ENCODE measurements at places on chromosomes 11 and 22. TPM values are rescaled to one million over a fixed set of nuclear protein-coding genes. Genes with fewer than 3 reads are reported as not detected.

GRCh38 chr11:2781408-2782274 lies 81.8 kb upstream of the KCNQ1OT1 start:
- DNase-seq = no peak

DNA sequence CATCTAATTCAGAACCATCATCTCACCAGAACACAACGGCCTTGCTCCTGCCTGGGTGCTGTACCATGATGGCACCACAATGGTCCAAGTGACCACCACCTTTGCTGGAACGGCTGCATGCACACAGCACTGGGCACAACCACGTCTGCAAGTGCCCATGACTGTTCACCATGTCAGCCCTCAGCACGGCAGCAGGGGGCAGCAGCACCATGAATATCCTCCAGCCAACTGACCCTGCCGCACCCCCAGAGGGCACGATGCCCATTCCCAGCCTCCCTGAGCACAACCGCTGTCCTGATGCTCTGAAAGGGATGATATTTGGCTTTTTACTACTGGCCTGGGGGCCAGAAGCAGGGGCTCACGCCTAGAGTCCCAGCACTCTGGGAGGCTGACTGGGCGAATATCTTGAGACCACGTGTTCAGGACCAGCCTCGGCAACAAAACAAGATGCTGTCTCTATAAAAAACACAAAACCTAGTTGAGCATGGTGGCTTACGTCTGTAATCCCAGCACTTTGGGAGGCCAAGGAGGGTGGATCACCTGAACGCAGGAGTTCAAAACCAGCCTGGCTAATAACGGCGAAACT lies 25.7 kb downstream of the DRD4 start:
- DNase-seq = peak; percentile 54

DNA sequence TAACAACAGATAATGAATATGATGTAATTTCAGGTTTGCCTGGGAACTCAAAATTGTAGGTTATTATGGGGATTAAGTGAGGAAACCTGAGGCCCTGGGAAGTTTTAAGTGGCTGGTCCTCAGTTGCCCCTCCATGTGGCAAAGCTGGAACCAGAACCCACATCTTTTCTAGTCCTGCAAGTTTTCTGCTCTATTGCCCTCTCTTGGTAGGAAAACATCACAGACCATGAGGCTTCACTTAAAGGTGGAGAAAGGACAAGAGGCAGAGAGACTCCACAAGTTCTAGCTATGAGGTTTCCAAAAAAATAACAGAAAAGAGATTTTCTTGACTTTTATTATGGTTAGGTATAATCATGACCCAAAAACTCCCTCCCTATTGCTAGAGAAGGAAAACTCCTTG lies 115.5 kb upstream of the DDI1 start:
- DNase-seq = no peak

DNA sequence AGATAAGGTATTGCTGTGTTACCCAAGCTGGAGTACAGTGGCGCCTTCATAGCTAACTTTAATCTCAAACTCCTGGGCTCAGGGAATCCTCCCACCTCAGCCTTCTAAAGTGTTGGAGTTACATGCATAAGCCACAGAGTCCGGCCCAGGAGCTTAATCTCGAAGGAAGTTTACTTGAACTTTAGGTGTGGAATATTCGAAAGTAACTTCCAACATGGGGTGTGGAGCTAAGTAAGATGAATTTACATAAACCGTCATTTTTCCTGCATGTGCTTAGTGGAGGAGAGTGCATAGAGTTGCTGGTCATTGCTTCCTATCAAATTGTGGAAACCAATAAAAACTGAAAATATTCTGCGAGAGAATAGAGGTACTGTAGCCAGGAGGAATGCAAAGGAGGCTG lies 1.5 kb downstream of the ATG13 start:
- DNase-seq = no peak

DNA sequence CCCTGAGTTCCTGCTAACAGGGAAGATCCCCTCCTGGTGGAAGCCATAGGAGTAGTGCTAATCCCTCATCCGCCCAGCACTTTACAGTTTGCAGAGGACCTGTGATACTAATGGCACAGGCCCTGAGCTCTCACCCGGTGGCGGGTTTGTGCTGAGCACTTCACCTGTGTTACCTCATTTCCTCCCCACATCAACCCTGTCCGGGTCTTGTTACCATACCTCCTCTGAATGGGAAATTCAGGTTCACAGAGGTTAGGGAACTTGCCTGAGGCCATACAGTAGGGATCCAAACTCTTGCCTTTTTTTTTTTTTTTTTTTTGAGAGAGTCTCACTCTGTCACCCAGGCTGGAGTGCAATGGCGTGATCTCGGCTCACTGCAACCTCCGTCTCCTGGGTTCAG lies 25.2 kb downstream of the CAPN1 start:
- no peak for DNase-seq

- DNase-seq = no peak
Measured at GRCh38 chr11:57354699-57355098, 16.5 kb downstream of the P2RX3 start.

MCAT gene
- 29.2 TPM for total RNA-seq

ARHGEF12 gene
- total RNA-seq = 54.4 TPM

CST6 gene
- 84.2 TPM for total RNA-seq
